T-helper 2 cell treated with Interferon-gamma antibody and Interleukin-4, amounts not matched to agents 100 ng/mL and 5 ng/mL, for 36 hours (primary cell): ENCODE measurements at places on chromosomes 11 and 22. TPM values are rescaled to one million over a fixed set of nuclear protein-coding genes. Genes with fewer than 3 reads are reported as not detected.

TSGA10IP gene
- total RNA-seq, result not detected in 2 replicates

TYMP gene
- 45.6 and 48.8 TPM in 2 replicates for total RNA-seq

TST gene
- 7.2 and 7.5 TPM in 2 replicates for total RNA-seq

PARVB gene
- 48.5 and 52.7 TPM in 2 replicates for total RNA-seq

SLC22A8 gene
- total RNA-seq, result not detected in 2 replicates

TMEM135 gene
- 28.4 and 40.6 TPM in 2 replicates for total RNA-seq

DCHS1 gene
- 0.43 and 0.45 TPM in 2 replicates for total RNA-seq

POU2AF1 gene
- 2.6 and 3.3 TPM in 2 replicates for total RNA-seq

FERMT3 gene
- 210 and 211 TPM in 2 replicates for total RNA-seq

MFNG gene
- total RNA-seq, result 247 and 250 TPM in 2 replicates

HBG2 gene
- total RNA-seq, result not detected in 2 replicates

OR5B21 gene
- total RNA-seq, result 0.82 and 1.1 TPM in 2 replicates

B3GAT1 gene
- total RNA-seq, result 0.52 and 0.61 TPM in 2 replicates

SCUBE2 gene
- total RNA-seq, result 0.23 and 0.34 TPM in 2 replicates

SCT gene
- not detected in 2 replicates for total RNA-seq

OR5P2 gene
- total RNA-seq, result not detected in 2 replicates

ANKK1 gene
- total RNA-seq, result 0.14 TPM in 1 of 2 replicates, not detected in the other

KCNJ5 gene
- not detected in 2 replicates for total RNA-seq

OR2D2 gene
- total RNA-seq, result 0.27 TPM in 1 of 2 replicates, not detected in the other

PLEKHB1 gene
- 3.4 and 5.2 TPM in 2 replicates for total RNA-seq

TREH gene
- total RNA-seq, result not detected in 2 replicates
